ENCODE measurements at places on chromosomes 5 and 9.

GRCh38 chr5:150573867-150574817 is 66.2 kb downstream of the NDST1 start:
- peak; percentile 30 for DNase-seq

DNA sequence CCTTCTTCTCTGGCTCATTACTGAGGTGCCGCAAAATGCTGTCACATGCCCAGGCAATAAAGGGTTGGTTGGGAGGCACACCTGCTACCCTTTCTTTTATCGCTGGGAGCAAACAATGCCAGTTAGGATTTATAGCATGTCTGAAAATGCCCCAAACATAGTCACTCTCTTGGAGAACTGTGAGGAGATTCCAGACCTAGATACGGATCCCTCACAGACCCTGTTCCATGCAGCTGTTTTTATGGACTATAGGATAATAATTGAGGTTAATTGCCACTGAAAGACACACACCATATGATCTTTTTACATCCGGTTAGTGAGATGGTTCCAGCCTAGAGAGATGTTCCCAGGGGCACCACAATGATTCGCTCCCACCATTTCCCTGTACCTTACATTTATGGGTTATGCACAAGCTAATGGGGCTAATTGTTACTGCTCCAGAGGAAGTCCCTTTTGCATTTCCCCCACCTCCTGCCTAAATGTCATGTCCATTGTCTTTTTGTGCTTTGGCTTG is 318.1 kb downstream of the PIK3R1 start:
- DNase-seq: no peak

DNA sequence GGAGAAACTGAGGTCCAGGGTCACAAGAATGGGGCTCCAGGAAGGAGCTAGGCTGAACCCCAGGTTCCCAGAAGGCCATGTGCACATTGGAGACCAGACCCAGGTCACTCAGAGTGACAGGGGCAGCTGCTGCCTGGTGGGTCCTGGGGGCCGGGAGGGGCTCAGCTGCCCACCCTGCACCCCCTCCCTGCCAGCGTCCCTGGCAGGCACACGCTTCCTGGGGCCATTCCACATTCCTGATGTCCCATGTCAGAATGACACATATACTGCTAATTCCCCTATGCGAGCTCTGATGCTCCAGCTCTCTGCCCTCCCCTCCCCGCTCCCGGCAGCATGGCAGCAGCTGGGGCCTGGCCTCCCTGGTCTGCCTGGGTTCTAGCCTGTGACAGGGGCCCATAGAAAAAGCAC is 14.0 kb downstream of the FGFR4 start:
- no peak for DNase-seq

DNA sequence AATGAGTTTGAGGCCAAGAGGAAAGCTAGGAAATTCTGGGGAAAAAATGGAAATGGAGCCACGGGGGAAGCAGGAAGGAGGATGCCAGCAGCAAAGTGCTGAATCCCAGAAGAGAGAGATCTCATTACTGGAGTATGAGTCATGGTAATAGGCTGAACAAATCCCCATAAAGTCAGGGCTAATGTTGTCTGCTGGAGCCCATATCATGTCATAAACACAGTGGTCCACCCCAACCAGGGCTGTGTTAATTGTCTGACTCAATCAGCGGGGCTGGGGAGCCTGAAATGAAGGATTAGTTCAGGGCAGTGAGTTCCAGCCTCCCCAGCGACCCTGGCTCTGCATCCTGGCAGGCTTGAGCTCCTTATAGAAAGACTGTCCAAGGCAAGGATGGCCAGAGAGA is 68.8 kb downstream of the TLR4 start:
- peak; percentile 53 for DNase-seq

DNA sequence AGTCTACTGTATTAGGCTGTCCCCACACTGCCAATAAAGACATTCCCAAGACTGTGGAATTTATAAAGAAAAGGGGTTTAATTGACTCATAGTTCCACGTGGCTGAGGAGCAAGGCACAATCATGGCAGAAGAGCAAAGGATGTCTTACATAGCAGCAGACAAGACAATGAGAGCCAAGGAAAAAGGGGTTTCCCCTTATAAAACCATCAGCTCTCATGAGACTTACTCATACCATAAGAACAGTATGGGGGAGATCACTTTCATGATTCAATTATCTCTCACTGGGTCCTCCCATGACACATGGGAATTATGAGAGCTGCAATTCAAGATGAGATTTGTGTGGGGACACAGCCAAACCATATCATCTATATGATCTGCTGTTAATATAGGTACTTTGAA is 14.8 kb upstream of the FSTL4 start:
- no peak for DNase-seq

DNA sequence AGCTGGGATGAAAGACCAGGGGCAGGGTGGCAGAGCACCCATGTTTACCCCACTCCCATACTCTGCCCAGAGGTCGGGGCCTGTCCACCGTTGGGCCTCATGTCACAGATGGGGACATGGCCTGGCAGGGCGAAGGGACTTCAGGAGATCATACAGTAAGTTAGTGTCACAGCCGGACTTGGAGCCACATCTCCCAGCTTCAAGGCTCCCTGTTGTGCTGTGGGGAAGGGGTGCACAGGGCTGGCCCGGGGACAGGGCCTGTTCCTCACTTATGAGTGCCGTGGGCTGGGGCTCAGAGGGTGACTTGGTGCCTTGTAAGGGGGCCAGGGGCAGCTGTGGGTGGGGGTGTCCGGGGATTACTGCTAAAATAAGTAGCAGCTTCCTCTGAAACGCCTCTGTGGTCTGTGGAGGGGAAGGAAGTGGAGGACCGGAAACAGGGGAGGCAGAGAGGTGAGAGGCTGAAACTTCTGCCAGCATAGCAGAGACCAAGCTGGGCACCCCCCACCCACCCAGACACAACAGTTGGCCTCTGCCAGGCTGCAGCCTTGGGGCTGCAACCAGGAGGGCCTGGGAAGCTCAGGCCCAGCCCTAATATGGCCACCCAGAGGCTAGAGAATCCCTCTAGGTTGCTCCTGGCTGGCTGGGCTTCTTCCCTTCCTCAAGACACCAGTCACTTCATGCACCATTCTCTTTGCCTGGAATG is 41.1 kb upstream of the NEK6 start:
- no peak for DNase-seq

GRCh38 chr5:15463231-15463980 is 36.6 kb upstream of the FBXL7 start:
- no peak for DNase-seq

DNA sequence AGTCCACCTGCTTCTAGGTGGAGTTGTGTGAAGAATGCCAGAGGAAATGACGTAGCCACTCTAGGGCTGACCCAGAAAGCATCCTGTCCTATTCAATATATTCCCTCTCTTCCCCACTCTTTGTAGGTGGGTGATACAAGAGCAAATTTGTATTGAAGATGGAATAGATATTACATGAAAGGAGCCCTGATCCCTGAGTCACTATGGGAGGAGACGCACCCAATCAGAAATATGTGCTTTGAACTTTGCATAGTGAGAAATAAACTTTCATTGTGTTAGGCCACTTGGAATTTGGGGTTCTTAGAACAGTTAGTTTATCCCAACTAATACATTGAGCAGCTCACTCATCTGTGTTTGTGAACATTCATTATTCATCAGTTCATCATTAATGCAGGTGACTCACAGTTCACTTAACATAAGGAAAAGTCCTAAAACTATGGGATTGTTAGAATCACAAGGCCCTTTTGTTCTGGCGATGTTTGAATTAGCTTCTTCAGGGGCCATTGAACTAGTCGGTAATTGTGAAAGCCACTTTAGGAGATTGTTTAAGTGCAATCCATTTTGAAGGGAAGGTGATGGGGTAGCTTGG is 26.9 kb upstream of the NTRK2 start:
- no peak for DNase-seq

- no peak for DNase-seq
These were observed 256.8 kb upstream of the GRIN3A start for GRCh38 chr9:101995231-101995630.

DNA sequence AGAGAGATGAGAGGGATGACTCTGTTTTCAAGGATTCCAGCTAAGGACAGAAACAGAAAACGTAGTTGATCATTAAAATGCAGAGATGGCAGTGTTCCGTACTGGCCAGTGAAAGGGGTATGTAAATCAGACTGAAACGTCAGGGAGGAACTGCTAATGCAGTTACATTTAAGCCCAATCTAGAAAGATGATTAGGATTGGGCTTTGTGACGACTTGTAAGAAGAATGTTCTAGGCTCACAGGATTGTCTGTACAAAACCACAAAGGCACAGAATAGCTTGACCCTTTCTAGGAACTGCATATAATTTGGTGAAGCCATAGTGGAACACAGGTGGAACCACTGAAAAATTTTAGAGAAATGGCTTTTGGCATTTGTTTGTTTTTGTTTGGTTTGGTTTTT is 55.6 kb upstream of the TESK1 start:
- DNase-seq: no peak

DNA sequence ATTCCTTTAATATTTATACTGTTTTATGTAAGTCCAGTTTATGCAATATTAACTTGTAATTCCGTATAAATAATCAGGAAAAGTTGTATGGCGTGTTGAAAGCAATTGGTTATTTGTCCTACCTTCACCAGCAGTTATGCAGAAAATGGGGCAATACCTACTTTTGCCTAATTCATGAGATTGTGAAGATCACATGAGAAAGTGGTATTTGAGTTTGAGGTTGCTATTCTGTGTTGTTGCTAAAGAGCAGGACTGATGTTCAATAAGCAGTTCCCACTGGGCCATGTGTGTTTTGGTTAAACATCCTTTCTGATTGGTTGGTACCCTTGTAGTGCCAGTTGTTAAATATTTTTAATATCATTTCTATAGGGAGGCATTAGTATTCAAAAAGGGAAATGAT is 3.2 kb downstream of the TGFBR1 start:
- DNase-seq: no peak

- no peak for DNase-seq
These were observed 118.6 kb downstream of the KIAA0825 start for GRCh38 chr5:94499806-94500205.

GRCh38 chr5:39167141-39167971 is 52.0 kb downstream of the FYB1 start:
- DNase-seq: no peak

DNA sequence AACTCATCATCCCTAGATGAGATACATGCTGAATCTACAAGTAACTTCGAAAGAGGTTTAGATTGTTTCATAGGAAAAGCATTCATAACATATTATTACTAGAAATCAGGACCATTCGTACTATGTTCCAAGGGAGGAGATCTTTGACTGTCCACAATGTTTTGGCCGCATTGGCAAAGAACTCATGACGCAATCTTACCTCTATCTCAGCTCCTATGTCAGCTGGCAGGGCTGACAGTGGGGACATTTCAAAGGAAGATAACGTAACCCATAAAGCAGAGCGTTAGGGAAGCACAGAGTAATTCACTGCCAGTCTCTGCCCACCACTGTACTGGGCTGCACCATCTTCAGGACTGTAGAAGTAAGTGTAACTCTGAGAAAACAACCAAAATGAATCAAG is 69.7 kb downstream of the EFNA5 start:
- DNase-seq: no peak

DNA sequence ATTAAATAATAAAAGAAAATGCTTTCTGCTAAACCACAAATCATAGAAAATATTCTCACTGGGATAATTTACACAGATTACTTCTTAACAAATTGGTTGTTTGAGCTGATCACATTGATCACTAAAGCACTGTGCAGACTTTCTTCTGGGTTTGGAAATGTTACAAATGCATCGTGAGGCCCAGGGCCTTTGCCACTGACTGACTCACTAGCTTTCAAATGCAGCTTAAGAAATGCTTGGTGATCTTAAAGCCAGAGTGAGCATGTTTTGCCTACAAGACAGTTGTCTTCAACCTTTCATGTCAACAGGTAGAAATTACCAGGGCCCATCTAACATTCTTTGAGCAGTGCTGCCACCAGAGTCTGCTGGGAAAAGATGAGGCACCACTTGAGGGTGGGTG is 252.3 kb upstream of the ADRA1B start:
- no peak for DNase-seq

DNA sequence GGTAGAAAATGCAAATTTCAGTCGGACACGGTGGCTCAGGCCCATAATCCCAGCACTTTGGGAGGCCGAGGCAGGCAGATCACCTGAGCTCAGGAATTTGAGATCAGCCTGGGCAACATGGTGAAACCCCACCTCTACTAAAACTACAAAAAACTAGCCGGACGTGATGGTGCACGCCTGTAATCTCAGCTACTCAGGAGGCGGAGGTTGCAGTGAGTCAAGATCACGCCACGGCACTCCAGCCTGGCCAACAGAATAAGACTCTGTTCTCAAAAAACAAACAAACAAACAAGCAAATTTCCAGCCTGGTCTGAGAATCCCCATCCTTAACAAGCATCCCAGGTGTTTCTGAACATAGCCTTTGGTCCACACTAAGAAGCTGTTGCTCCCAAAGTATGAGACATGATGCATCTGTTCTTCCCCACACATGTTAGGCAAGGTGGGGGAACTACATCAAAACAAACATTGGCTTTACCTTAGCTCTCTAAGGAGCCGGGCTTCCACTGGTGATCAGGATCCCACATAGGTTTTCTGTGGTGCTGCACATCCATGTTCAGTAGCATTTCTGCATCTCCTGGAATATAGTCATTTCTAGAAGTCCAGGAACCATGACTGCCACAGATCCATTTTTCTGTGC is 92.5 kb upstream of the DMRT1 start:
- no peak for DNase-seq

- DNase-seq: no peak
These were observed 11.1 kb downstream of the GAPVD1 start for GRCh38 chr9:125272697-125273096.

- DNase-seq: no peak
These were observed 218.4 kb upstream of the TMEM161B start for GRCh38 chr5:88487066-88487465.

GRCh38 chr5:178797546-178798440 is 62.0 kb upstream of the ZNF354B start:
- no peak for DNase-seq

DNA sequence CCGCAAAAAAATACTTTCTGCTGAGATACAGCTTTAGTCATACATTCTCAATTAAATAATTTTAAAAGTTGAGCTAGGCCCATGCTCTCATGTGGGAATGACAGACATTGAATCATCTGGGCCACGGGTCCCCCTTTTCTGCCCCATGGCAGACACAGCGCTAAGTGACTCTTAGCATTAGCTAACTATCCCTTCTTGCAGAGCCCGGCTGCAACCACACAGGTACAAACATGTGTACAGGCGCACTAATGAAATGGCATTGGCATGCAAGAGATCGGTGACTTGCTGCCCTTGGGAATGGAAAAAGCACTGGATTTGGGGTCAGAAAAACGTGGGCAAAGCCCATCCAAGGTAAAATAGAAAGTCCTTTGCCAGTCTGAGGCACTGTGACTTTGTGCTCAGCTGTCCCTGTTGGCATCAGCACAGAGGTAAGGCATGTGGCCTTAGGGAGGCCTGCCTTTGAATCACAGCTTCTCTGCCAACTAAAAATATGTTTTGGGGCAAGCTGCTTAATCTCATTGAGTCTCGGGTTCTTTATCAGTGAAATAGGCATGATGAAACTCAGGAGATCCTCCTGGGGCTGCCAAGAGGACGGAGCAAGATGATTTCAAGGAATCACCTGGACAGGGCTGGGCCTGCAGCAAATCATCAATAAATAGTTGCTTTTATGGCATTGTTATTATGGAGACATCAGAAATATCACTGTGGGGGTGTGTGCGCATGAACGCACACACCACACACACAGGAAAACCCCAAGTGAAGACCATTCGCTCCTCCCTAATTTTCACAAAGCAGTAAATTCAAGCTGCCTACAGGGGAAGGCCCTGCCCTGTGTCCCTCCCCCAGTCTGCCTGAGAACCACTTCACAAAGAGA is 54.2 kb downstream of the WHRN start:
- no peak for DNase-seq
